ENCODE measurements at places on chromosomes 7 and 10. TPM values are rescaled to one million over a fixed set of nuclear protein-coding genes. Genes with fewer than 3 reads are reported as not detected.

DNA sequence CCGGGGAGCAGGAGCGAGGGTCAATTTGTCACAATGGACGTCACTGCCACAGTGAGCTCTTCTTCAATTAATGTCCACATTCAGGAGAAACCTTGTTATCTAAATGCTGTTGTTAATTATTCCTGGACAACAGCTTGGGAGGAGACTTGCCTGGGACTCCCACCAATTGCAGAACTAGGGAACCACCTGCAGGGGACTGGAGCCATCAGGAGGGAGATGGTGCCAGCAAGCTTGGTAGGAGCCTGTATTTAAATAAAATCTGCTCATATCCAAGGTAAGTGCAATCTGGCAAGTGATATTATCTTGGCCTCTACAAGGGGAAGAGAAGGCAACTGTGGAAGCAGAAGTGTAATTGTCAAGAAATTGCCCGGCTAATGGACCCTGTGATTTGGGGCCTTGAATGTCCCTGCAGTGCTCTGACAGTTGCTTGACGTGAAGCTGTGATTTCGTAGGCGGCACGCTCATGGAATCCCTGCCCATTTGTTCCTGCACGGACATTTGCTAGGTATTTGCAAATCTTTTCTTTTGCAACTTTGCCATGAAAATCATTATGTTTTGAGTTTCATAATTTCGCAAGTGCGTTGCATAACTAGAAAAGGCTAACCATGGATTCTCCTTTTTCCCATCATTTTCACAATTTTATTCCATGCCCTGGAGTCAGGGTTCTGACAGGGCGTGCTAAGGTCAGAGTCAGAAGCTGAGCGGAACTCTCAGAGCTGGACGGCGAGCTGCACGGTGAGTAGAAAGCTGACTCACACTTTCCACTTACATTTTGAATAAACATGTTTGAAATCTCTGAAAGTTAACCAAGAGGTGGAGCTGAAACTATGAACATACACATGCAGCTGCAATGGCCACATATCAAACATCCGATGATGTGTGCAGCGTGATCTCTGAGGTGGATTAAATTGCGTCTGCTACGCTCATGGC lies 84.9 kb upstream of the TCERG1L start:
- DNase-seq, result no peak

The PVRIG gene
- total RNA-seq, result not detected

The GIMAP7 gene
- total RNA-seq, result 6.1 TPM

- DNase-seq, result no peak
Observed at GRCh38 chr7:142798451-142799436, 28.0 kb downstream of the PRSS2 start.

GRCh38 chr7:115965796-115966475 lies 64.6 kb downstream of the TFEC start:
- DNase-seq, result no peak

DNA sequence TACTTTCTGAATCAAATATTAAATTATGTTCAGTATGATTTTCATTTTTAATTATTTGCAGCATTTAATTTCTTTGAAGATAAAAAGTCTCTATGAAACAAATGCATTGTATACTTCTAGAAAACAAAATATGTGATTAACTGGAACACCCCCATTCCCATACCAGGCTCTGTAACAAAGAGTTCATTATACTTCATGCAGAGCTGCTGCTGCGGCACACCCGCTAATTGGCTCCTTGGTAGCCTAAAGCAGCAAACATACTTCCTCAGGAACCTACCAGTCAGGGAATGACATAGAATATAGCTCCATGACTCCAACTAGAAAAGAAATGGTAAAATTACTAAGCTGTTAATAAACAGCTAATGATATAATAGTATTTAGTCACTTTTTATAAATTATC lies 19.3 kb downstream of the RAB11FIP2 start:
- DNase-seq, result no peak

GRCh38 chr7:32318300-32319011 lies 171.7 kb downstream of the LSM5 start:
- no peak for DNase-seq

The GHRHR gene
- 3.0 TPM for total RNA-seq

The BHLHA15 gene
- 1.7 TPM for total RNA-seq

- no peak for DNase-seq
Observed at GRCh38 chr7:105130580-105130979, 116.6 kb downstream of the KMT2E start.

The TYW1B gene
- 5.7 TPM for total RNA-seq

- no peak for DNase-seq
Observed at GRCh38 chr10:123149568-123150270, 1.8 kb downstream of the HMX2 start.

DNA sequence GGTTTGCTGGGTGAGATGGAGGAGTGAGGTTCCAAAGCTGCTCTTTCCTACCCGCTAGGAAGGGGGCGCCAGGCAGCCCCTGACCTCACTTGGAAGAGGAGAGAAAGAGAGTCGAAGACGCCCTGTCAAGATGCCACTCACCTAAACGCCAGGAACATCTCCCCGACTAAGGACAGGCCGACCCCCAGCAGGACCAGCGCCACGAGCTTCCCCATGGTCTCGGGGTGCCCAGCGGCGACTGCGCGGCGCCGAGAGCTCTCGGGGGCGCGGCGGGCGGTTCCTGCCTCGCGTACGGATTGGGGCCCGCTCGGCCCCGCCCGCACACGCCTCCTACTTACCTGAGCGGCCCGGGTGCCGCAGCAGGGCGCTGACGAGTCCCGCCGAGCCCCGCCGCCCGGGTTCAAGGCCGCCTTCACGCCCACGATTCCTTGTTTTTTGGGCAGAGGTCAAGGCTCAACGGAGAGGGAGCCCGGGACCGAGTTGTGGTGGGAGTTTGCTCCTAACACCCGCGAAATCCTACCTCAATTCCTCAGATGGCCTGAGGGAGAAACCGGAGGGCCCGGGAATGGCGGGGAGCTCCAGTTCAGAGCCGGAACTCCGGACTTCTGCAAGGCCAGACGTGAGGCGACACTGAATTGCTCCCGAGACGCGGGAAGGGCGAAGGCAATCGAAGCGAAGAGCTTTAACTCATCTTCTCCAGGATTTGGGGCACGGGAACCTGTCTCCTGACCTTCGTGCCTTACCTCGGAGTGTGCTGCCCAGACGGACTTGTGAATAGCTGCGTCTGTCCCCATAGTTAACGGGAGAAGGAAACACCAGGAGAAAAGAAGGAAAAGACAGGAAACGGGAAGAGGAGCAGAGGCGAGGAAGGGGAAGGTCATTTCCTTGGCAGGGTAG lies at the start of gene PON3:
Gene PON3, minus strand, starts transcription at position 240 of the 897 bp plus-strand sequence. Its CDS starts 25 bp downstream, at position 215.
- DNase-seq, result no peak

DNA sequence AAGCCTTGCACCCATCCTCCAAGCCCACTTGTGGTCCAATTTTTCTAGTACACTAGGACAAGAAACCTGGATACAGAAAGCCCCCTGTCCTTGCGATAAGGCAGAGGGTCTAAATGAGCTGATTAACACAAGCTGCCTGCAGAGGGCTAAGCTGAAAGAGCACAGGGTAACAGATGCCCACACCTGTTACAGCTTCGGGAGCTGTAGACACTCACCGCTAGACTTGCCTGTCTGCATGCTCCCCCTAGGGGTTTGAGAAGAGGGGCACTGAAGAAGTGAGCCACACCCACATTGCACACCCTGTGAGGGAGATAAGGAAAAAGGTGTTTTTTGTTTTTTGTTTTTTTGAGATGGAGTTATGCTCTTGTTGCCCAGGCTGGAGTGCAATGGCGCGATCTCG lies 386.5 kb upstream of the AUTS2 start:
- no peak for DNase-seq

DNA sequence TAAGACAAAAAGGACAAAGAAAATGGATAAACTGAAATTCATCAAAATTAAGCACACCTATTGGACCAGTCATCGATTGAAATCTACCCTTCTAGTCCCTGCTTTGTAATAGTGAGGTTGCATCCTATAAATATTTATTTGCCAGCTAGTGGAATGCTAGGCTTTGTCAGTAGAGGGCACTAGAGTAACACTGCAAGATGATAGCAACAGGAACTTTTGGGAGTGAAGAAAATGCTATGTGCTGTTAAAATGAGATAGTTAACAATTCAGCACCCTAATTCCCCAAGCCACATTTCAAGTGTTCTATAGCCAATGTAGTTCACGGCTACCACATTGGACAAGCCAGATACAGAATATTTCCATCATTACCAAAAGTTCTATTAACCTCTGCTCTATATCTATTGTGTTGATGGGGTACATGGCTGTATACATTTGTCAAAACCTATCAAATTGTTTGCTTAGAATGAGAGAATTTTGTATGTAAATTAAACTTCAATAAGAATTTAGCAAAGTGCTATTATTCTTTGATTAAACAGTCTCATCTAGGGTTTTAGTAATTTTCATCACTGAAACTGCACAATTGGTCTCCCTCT lies 69.8 kb downstream of the LSMEM1 start:
- DNase-seq, result no peak

The ASL gene
- total RNA-seq, result 18.3 TPM

- no peak for DNase-seq
Observed at GRCh38 chr10:100993986-100994708, 5.5 kb upstream of the LZTS2 start.

The UPP1 gene
- total RNA-seq, result 50.3 TPM

The TMEM270 gene
- not detected for total RNA-seq

GRCh38 chr10:1151076-1152033 lies 95.2 kb downstream of the WDR37 start:
- no peak for DNase-seq

GRCh38 chr7:1425292-1426136 lies 33.8 kb downstream of the MICALL2 start:
- DNase-seq, result no peak

The PKD1L1 gene
- 5.1 TPM for total RNA-seq

DNA sequence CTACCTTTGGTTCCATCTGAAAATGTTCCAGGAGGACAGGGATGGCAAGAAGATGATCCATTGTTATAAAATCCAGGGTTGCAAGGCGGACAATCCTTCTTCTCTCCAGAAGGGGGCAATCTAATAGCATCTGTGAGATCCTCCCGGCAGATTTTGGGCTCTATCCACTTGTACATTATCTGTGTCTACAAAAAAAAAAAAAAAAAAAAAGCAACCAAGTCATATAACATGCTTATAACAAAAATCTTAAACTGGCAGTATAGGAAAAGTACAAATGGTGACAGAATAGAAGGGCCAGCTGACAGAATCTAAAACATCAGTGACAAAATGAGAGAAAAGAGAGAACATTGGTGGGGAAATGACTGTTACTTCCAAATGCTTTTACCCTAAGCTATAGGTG lies 132.7 kb downstream of the ELAPOR2 start:
- DNase-seq, result peak; percentile 5

GRCh38 chr10:21326594-21327288 lies 198.7 kb downstream of the SKIDA1 start:
- DNase-seq, result no peak

- no peak for DNase-seq
Observed at GRCh38 chr7:45599851-45600706, 25.9 kb downstream of the ADCY1 start.

DNA sequence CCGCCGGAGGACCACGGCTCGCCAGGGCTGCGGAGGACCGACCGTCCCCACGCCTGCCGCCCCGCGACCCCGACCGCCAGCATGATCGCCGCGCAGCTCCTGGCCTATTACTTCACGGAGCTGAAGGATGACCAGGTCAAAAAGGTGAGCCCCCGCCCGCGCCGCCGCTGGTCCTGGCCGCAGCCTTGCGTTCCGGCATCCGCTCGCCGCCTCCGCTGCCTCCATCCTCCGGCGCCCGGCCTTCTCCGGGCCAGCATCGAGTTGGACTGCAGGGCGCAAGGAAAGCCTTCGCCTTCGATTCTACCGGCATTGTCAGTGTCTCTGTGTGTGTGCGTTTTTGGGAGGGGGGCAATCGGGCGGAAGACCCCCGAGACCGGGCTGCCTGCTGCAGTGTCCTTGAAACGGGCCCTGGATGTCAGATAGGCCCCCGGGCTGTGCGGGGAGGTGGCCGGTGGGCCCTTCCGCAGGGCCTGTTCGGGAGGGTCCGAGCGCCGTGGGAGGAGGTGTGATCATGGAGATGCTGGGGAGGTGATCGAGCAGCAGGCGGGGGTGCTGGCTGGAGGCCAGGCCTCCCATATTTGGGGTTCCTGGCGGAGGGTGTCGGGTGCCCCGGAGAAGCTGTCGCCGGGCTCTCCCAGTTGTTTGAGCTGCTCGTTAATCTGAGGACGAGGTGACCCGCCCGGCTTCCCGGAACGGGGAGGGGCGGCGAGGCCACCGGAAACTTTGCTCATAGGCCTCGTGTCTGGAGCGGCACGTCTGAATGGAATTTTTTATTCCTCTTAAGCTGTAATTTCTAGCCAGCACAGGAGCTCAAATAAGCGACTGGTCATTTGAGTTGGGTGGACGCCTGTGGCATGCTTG lies 40.8 kb downstream of the HK1 start:
- DNase-seq, result peak; percentile 57

GRCh38 chr10:122939856-122940543 lies 14.0 kb downstream of the C10orf88 start:
- DNase-seq, result no peak

- no peak for DNase-seq
Observed at GRCh38 chr10:16570731-16571130, 49.1 kb upstream of the C1QL3 start.

The PTN gene
- total RNA-seq, result 73.4 TPM

The NXPH1 gene
- total RNA-seq, result 15.7 TPM

The KCNH2 gene
- total RNA-seq, result 23.5 TPM

DNA sequence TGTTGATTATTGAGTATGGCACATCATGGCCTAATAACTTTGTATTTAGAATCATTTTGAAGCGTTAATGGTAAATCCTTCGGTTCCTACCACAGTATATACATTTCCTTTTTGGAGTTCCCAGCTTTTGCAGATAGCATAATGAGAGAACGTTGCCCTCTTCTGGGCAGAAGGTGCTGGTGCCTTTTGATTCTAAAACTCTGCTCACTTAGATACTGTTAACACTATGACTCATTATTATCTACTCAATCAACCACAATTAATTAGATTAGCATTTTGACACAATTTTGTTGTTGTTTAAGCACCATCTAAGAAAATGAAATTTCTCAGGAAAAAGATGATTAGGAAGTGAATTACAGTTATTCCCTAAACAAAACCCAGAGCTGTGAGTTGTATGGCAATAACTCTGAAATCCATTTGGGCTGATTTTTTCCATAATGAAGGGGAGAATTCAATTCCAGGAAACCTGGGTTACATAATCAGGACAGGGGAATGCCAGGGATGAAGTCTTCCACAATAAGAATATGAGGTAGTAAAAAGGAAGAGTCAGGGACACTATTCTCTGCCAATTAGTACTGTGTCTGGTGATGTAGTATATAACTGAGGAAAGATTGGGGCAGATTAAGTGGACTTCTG lies 11.5 kb upstream of the DLD start:
- DNase-seq, result no peak
